ENCODE measurements at places on chromosomes 11 and 22.

- no peak for DNase-seq
Observed at GRCh38 chr11:103942646-103943045, 93.8 kb upstream of the DDI1 start.

GRCh38 chr22:46587492-46588278, 32.5 kb upstream of the GRAMD4 start:
- DNase-seq = no peak

GRCh38 chr11:64935359-64936081, at the start of gene GPHA2:
GPHA2 (minus strand) TSS chr11:64935893; CDS start chr11:64935460, 433 bp downstream.
- DNase-seq = no peak

GRCh38 chr11:119030029-119030328, 698 bp downstream of the SLC37A4 start:
- no peak for DNase-seq

DNA sequence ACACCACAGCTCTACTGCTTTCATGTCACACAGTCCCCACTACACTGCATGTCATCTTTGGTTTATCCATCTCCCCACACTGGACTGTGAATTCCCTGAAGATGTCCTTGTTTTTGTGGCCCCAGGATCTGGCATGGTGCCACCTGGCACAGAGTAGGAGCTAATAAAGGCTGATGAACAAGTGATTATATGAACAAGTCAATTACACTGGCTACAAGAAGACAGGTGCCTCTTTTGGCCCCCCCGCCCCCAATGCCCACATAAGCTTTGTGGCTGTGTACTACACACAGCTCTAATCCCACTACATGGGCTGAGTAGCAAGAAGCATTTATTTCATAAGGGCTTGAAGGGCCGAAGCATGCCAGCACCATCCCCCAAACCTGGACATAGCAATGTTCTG, 24.7 kb downstream of the PLEKHA7 start:
- no peak for DNase-seq

- DNase-seq = no peak
Observed at GRCh38 chr11:114188851-114189570, 107.2 kb upstream of the NNMT start.

DNA sequence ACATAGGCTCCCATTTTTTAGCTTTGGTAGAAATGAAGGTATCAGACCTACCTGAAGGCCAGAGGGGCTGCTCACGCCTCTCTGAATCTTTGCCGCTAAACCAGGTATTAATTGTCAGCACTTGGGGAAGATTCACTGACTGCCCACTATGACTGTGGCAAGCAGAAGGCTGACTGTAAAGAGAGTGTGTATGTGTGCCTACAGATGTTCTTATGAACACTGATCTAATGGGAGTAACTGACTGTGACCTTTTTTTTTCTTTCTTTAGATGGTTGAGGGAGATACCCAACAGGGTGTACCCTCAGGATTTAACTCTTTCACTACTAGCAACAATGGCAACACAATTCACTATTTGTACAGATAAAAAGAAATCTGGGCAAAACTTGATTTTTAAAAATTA, at the start of gene RAG2:
Gene RAG2, minus strand, starts transcription at position 186 of the 400 bp plus-strand sequence. CDS start 4,068 bp downstream, outside the sequence.
- no peak for DNase-seq

DNA sequence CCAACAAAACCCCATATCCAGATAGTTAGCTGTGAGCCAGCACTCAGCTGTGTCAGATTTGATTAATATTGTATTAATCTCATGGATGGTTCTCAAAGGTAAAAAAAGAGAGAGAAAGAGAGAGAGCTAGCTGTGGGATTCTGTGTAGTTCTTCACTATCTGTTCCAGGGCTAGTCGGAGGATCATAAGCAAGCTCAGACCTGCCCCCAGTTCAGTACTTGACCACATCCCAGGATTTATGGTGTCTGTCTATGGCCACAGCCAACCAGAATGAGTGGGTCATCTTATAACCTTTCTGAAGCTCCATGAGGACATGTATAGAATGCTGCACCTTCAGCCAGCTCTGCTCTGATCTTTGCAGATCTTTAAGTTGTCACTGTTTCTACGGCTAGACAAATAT, 13.5 kb upstream of the B3GNT6 start:
- DNase-seq = no peak

DNA sequence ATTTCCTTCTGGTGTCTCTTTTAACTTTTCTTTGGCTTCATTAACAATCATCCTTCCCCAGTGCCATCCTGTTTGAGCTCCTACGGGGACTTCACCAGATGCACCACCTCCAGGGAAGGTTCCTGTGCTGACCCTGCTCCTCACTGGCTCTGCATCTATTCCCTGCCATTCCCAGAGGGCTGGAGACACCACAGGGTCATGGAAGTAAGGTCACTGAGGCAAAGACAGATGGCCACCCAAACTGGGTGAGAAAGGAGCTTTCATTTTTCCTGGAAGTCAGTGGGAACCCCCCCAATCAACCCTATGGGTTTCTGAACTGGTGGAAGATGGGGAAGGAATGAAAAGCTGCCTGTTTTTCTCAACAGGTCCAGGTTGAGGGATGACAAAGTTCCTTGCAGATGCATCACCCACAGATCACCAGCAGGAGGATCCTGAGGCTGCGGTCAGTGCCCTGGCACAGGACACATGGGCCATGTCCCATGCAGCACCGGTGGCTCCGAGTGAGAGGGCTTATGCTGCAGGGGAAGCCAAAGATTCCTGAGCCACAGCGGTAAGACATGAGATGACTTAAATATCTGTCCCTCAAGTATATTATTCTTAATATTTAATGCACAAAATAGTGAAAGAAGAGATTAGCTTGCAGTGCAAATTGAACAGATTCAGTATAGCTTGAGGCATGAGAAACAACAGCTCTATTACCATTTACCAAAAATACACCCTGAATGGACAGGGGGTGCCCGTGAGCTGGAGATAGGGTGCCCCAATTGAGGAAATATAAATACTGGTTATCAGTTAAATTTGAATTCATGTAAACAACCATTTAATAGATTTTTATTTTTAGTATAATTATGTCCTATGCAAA, 73.0 kb upstream of the VPREB1 start:
- DNase-seq = no peak

All from activated T-helper 1 cell treated with anti-CD3 and anti-CD28 coated beads, Interleukin-2, amount 50 U/mL, for 16 hours (primary cell).